MV-4-11 (cell line): ENCODE measurements at places on chromosomes 2 and 18.

GRCh38 chr18:3983351-3983969 is 471.6 kb downstream of the DLGAP1 start:
- DNase-seq, result no peak

DNA sequence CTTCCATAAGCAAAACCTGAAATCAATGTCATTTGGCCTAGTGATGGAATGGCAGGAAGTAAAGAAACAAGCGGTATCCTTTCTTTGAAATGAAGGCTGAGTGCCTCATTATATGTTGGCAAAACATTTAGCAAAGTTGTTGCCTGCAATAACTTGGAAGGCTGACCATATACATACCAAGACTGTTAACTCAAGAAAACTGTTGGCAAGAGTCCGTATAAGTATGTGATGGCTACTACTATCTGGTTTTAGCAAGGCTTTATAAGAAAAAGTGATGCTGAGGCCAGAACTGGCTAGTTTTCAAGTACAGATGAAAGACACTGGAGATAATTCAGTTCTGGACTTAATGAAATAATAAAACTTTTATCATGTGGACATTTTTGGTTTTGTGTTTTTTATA is 356.2 kb downstream of the ZNF521 start:
- no peak for DNase-seq

DNA sequence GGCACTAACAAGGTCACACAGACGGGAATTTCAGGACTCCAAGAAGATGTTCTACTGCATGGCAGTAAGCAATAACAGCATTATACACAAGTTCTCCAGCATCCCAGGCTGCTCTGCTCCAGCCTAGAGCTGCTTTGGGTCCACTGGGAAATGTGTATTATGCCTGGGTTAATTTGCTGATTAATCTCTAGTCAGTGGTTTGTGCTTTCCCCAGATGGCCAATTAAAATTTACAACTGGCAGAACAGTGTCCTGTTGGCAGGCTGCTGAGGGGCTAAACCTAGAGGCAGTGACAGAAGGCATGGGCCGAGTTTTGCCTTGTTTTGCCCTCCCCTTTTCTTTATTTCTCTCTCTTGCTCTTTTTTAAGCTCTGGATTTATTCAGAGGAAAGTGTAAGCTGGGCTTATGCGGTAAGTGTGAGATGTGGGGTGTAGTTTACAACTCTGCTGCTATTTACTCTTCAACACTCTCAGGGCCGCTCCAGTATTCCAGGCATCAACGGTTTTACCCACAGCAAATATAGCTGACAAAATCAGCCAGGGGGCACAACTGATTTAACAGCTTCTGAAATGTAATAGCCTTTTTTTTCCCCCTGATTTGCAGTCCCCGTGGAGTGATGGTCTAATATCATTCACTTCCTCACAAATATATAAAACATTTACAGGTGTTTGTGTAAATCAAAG is 348.0 kb downstream of the GPD2 start:
- no peak for DNase-seq

DNA sequence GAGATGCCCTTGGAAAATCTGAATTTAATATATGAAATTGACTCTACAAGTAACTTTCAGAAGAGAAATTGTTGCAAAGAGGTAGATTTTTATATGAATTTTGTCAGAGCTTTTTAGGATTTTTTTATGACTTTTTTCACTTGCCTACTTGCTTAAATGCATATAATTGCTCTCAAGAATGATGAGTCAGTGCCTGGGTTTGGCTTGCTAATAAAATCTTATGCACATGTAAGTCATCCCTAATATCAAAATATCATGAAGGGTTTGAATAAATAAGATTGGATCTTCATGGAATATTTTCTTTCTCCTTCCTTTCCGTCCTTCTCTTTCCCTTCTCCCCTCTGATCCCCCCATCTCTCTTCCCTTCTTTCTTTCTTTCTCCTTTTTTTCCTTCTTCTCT is 354.1 kb downstream of the TXNL1 start:
- DNase-seq, result no peak

DNA sequence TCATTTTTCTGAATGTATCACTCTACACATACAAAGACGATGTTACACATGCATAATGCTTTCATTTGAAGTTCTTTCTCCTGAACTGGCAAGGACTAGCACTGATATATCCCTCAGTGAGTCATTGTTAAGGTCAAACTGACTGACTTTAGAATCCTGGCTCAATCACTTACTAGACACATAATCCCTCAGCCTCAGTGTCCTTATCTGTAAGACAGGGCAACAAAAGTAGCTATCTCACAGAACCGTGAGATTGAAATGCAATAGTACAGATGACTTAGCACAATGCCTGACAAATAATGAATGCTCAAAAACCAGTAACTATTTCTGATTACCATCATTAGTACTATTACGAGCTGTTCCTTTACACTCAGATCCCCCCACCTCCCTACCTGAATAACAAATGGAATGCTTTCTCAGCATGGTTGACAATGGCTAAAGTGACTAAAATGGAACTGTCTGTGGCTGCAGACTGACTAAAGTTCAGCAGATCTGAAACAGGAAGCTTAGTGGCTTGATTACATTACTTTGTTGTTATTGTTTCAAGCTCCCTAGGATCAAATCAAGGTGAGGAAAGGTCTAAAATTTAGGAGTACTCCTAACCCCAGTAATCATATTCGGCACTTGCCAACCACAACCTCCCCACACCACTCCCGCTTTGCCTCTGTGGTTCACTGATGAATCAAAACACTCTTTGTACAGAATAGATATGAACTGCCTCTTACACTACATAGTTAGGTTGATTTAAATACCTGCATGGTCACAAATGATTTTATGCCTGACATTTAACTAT is 35.8 kb upstream of the CACNB4 start:
- DNase-seq, result peak; percentile 32

GRCh38 chr2:236340251-236340650 is 76.0 kb upstream of the ASB18 start:
- no peak for DNase-seq

DNA sequence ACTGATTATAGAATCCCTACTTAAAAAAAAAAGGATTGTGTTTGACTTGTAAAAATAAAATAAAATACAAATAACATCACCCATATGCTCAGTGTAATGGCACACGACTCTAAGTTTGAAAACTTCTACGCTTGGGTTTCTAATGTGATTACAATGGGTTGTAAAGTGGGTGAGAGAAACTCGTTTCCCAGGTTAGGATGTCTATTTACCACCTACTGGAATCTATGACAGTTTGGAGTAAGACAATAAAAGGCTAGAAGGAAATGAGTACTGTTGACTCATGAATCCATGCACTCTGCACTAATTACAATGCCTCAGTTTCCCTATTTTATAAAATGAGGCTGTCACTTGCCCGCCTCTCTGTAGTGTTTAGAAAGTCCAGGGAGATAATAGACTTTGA is 204.2 kb upstream of the FBXO11 start:
- no peak for DNase-seq

DNA sequence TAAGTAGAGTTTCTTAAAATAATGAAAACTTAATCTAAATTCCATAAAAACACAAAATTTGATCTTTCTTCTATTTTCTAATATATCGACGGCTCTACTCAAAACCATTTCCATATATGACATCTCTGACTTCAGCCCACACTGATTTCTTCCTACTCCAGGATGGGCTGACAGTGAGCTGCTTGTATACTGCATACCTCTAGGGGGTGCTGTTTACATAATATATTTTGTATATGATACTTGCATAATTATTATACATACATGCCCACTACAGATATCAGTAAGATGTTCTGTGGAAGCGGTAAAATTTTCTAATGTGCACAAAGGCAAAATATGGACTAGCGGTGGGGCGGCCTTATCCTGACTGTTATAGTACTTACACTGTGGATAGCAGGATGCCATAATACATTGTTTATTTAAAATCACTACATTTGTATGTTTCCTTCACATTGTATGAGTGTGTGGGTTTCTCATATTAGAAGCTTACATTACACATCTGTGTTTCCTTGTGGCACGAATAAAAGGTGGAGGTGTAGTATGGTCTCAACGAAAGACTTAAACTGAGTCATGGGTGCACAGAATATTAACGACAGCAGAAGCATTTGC is 66.1 kb upstream of the NXPH2 start:
- peak; percentile 37 for DNase-seq

GRCh38 chr2:40450796-40451430 is 977 bp downstream of the SLC8A1 start:
- no peak for DNase-seq

GRCh38 chr2:86441882-86442641 is 891 bp downstream of the KDM3A start:
- peak; percentile 76 for DNase-seq

- DNase-seq, result no peak
Measured at GRCh38 chr2:12935222-12935621, 218.5 kb downstream of the TRIB2 start.

- no peak for DNase-seq
Measured at GRCh38 chr2:149148194-149149006, 109.9 kb downstream of the LYPD6B start.

DNA sequence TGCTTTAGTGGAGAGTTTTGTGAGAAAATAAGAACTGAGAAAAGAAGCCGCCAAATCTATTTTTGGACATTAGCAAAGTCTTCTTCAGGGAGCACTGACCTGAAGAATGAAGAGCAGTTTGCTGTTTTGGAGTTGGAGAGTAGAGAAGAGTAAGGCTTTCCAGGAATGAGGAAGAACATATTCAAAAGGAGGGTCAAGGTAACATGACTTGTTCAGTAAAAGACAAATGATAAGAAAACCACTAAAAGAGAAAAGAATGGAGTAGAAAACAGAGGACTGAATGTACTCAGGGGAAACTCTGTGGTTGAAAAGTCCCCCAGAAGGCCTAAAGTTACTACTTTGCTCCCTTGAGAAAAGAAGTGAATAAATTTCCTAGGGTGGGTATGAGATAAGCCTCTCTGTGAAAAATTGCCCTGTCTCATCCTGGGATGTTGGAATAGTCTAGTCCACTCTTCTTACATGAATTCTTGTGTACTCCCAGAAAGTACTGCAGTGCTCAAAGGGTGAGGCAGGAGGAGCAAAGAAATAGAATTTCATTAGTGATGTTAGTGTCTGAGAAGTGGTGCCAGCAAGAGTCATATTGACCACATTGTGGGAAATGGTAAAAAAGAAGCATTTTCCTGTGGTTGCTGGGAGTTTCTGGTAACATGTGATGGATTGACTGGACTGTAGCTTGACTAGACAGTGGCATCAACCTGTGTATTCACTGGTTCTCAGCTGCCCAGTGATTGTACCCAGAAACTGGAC is 27.8 kb downstream of the MBD5 start:
- peak; percentile 55 for DNase-seq

- DNase-seq, result no peak
Measured at GRCh38 chr2:173855661-173856060, 109.5 kb downstream of the SP3 start.

- no peak for DNase-seq
Measured at GRCh38 chr18:66994790-66995189, 390.9 kb upstream of the CDH19 start.

GRCh38 chr2:25982273-25982967 is at the start of gene KIF3C:
Gene KIF3C, minus strand, starts transcription at chr2:25982497. Its CDS starts 580 bp downstream, at chr2:25981917.
- peak; percentile 16 for DNase-seq

DNA sequence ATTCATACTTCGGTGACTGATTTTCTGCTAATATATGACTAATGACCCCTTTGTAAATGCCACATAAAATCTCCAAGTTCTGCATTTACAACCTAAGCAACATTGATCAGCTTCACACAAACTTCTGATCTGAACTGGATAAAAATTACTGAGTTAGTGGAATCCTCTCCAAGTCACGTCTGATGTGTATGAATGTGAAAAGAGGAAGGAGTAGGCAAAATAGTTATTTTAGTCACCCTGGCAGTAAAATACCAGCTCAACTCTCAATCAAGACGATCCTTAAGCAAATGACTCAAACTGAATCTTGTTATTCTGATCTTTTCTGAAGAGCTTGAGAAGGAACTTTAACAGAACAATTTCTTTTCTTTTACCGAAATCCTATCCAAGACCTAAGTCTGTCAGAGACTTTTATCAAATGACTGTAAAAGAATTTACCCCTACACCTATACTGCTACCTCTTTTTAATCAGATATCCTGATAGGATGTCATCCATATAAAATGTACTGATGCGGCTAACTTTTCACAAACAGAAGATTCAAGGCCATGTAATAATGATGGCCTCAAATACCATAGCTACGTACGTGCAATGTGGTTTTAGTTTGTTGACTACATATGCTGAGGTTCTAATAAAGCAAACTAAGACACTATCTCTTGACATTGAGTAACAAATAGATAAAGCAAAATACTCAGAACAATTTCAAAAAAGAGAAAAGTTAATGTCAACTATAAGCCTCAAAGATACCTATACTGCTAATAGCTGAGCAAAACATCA is 23.7 kb downstream of the CUL3 start:
- DNase-seq, result peak; percentile 78

GRCh38 chr2:61588566-61588965 is 50.4 kb upstream of the XPO1 start:
- DNase-seq, result no peak

DNA sequence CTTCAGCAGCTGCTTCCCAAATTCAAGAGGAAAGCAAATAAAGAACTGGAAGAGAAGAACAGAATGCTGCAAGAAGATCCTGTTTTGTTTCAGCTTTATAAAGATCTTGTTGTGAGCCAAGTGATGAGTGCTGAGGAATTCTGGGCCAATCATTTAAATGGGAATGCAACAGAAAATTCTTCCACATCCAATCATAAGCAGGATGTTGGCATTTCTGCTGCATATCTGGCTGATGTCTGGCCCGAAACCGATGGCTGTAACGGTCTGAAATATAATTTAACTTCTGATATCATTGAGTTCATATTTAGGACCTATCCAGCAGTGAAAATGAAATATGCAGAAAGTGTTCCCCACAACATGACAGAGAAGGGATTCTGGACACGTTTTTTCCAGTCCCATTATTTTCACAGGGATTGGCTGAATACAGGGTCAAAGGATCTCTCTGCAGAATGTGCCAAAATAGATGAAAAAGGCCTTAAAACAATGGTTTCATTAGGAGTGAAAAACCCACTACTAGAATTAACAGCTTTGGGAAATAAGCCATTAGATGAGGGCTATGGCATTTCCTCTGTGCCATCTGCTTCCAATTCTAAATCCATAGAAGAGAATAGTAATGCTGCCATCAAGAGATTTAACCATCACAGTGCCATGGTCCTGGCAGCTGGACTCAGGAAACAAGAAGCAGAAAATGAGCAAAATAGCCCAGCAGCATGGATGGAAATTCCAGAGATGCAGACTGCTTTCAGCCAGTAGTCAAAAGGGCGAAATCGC is 175.6 kb downstream of the MC4R start:
- no peak for DNase-seq

- DNase-seq, result no peak
Measured at GRCh38 chr18:44579028-44579702, 101.5 kb upstream of the SETBP1 start.
